ENCODE measurements at places on chromosomes 16 and 17.

DNA sequence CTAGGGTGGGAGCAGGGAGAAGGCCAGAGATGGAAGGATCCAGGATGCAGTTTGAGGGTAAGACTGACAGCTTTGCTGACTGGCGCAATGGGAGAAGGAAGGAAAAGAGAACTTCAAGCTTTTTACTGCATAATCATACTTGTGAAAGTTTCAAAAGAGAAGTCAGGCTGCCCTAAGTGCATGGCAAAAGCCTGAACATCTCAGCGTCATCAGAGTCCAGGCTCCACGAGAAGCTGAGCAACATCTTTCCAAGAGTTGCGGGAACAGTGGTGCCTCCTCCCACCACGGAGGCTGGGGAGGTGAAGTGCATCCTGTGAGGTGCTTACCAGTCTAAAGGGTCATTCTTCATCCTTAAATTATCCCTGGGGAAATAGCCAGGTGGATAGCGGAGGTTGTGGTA is 26.9 kb upstream of the SLC38A8 start:
- no peak for DNase-seq

DNA sequence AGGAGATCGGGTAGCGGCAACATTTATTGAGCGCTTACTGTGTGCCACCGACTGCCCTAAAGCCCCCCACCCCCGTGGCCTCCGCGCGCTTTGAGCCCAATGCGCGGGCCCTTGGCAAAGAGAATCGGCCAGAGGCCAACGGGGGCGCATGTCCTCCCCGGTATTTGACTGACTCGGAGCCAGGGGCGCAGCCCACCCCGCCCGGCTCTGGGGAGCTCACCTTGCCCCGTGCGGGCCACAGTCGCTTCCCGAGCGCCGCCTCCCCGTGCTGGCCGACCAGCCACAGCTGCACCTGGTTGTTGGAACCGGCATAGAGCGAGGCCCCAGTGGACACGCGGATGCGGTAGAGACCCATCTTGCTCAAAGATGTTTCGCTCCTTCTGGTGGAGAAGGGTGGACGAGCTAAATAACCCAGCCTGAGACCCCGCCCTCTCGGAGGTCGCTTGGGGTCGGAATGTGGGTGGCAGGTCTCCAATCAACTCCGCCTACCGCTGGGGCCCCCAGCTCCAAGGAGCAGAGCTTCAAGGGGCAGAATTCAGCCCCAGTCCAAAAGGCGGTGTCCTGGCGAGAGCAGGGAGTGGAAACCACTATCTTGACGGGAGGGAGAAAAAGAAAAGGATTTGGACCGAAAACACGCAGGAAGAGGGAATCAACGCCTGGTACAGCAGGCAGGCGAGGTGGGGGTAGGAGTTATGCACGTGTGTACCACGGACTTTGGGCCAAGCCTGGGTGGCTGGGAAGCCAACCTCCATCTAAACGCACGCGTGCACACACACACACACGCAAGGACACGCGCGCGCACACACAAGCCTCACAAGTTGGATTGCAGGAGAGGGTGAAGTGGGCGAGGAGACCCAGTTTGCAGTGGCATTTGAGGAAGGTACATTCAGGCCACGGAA is at the start of gene ALOX15:
TSS of gene ALOX15 (minus strand) at position 382 of the 899 bp plus-strand sequence. CDS start at position 355, 27 bp downstream.
- no peak for DNase-seq

DNA sequence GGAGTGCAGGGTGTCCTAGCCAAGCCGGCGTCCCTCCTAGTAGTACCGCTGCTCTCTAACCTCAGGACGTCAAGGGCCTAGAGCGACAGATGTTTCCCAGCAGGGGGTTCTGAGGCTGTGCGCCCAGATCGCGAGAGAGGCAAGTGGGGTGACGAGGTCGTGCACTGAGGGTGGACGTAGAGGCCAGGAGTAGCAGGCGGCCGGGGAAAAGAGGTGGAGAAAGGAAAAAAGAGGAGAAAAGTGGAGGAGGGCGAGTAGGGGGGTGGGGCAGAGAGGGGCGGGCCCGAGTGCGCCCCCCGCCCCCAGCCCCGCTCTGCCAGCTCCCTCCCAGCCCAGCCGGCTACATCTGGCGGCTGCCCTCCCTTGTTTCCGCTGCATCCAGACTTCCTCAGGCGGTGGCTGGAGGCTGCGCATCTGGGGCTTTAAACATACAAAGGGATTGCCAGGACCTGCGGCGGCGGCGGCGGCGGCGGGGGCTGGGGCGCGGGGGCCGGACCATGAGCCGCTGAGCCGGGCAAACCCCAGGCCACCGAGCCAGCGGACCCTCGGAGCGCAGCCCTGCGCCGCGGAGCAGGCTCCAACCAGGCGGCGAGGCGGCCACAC is at the start of gene MMP2:
TSS of gene MMP2 (plus strand) at position 372 of the 603 bp plus-strand sequence. CDS start 282 bp downstream, outside the sequence.
- DNase-seq: no peak

DNA sequence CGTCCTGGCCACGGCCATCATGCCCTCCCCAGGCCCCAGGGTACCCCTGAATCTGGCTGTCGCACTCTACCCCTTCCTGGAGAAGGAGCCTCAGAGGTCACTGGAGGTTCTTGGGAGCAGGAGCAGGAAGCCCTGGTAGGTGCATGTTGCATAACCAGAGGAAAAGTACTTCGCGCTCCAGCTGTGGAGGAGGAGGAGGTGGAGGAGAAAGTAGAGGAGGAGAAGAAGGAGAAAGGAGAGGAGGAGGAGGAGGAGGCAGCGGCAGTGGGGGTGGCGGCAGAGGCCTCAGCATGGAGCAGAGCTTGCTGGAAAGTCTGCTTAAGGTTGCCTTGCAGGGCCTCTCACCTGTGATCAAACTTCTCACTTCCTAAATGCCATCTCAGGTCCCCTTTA is 61.8 kb downstream of the BAIAP2 start:
- no peak for DNase-seq

- DNase-seq: peak; percentile 40
Observed at GRCh38 chr17:75516619-75517296, 430 bp downstream of the TSEN54 start.

DNA sequence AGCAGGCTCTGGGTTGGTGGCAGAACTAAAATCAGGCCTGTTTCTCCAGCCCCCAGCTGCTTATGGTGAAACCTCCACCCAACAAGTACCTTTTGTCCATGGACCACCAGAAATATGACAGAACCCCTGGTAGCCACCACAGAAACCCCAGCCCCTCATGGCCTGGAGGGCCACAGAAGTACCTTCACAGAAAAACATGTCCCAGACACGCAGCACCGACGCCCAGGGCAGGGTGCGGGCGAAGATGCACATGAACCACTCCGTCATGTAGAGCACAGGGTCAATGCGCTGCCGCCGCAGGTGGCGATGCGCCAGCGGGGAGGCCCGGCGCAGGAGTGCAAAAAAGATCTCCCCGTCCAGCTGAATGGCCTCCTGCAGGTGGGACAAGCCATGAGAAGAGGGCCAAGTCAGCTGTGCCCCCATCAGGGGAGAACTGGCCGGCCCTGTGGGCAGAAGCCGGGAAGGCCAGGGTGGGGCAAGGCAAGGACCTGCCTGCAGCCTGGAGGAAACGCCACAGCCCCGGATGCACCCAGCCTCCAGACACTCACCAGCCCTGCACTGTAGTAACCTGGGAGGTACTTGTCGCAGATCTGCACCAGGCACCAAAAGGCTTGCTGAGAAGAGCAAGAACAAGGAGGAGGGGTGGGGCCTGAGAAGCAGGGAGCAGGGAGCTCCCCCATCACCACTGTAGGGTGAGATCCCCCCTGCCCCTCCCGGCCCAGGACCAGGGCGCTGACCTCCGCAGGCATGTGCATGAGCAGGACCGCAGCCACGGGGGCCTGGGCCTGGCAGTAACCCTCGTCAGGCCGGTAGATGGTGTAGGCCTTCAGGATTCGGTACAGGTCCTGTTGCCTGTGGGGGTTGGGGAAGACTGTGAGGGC is 4.1 kb upstream of the CD2BP2 start:
- DNase-seq: no peak

GRCh38 chr17:44076716-44077594 is 6.4 kb downstream of the G6PC3 start:
- DNase-seq: no peak

- DNase-seq: no peak
Observed at GRCh38 chr16:84941921-84942320, 69.4 kb downstream of the ZDHHC7 start.

DNA sequence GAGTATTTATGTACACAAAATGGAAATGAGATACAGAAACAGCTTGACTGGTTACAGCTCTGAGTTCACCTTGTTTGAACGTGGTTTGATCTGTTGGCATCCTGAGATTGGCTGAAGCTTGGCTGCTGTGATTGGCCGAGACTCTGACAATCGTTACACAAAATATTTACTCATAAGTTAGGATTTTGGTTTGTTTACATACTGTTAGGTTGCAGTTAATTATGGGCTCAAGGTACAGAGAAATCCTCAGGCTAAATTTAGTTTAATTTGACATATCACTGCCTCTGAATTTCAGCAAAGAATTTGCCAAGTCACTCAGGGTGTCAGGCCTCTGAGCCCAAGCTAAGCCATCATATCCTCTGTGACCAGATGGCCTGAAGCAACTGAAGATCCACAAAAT is 227.3 kb downstream of the COPRS start:
- DNase-seq: no peak

DNA sequence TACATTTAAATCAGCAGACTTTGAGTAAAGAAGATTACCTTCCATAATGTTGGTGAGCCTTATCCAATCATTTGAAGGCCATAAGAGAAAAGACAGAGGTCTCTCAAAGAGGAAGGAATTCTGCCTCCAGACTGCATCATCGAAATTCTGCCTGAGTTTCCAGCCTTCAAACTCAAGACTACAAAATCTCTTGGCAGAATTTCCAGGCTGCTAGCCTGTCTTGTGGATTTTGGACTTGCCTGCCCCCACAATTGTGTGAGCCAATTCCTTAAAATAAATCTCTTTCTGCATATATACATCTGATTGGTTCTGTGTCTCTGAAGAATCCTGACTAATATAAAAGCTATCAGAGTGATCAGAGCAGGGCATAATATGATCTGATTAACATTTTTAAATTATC is 216.6 kb upstream of the CPHXL start:
- no peak for DNase-seq

DNA sequence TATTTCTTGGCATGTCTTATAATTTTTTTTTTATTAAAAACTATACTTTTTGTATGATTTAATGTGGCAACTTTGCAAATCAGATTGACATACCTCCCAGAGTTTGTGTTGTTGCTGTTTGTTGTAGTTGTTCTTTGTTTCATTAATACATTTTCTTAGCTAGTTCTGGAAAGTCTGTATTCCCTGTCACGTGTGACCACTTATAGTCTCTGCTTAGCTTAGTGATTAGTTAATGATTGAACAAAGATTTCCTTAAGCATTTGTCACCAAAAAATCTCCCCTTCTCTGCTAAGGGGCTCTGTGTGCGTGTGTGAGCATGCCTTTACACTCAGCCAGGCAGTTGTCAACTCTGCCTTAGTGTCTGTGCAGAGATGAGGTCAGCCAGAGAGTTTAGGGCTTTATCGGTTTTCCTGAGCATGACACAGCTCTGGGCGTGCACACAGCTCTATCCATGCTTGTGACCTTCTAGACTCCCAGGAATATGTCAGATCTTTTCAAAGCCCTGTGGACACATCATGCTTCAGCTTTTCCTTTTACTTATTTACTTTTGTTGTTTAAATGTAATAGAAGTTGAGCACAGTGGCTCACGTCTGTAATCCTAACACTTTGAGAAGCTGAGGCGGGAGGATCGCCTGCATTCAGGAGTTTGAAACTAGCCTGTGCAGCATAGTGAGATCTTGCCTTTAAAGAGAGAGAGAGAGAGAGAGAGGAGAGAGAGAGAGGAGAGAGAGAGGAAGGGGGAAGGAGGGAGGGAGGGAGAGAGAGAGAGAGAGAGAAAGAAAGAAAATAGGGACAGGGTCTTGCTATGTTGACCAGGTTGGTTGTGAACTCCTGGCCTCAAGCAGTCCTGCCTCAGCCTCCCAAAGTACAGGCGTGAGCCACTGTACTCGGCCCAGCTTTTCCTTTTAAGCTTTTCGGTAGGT is 21.9 kb downstream of the DNAI2 start:
- no peak for DNase-seq

- DNase-seq: no peak
Observed at GRCh38 chr17:41538565-41538991, 10.5 kb upstream of the KRT19 start.

- DNase-seq: no peak
Observed at GRCh38 chr16:59878479-59878878, 1144.4 kb upstream of the GOT2 start.

DNA sequence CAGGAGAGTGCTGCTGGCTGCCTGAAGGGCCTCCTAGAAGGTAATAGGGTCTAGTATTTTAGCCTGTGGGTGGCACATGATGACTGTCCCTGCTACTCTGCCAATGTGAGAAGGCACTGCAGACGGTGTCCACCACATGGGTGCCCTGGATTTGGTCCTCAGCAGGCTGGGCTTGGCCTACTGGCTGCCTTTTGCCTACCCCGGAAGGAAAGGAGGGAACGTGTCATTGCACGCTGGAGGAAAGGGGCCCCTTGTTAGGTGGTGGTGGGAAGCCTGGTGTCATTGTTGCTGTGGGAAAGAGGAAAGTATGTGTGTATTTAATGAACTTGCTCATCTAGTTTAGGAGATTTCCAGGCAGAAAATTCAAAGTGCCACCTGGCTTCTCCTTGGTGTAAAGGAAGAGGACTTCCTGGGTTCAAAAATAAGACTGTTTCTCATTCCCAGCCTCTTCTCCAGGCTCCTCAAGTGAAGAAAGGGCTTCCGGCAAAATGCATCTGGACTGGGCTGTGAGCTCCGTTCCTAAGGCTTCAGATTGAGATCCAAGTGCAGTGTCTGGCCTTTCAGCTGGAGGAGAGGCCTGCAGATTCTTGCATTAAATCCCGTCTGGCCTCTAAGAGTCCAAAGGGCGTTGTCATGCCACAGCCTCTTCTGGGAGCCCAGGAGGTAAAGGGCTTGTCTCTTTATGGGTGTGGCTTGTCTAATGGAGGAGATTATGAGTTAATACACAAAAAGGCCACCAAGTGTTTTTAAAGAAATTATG is 55.1 kb downstream of the RPTOR start:
- no peak for DNase-seq

DNA sequence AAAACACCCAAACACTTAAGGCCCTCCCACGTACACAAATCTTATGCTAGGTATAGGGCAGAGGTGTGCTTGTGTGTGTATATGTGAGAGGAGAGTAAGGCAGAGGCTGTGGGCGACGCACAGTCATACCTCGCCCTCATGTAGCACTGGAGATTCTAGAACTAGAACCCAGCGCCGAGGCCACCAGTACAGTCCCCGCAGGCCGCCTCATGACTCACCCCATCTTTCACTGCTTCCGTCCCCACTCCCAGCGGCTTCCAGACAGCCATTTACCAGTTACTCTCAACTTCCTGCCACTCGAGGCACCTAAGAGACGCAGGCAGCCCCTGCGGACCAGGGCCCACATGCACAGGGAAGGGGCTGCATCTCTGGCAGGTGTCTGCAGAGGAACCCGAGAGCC is 23.2 kb upstream of the CYTH1 start:
- peak; percentile 57 for DNase-seq

DNA sequence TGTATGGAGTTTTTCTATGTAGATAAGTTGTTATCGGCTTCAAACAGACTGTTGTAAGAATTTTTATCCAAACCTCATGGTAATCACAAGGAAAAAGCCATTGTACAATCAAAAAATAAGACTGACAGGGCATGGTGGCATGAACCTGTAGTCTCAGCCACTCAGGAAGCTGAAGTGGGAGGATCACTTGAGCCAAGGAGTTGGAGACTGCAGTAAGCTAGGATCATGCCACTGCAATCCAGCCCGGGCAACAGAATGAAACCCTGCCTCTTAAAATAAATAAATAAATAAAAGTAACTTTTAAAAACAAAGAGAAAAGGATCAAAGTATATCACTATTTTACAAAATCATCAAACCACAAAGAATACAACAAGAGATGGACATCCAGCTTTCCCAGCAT is 14.4 kb downstream of the OR1A1 start:
- DNase-seq: no peak

- DNase-seq: no peak
Observed at GRCh38 chr16:79638386-79638785, 37.8 kb upstream of the MAF start.

GRCh38 chr16:58449306-58449705 is 50.6 kb upstream of the NDRG4 start:
- DNase-seq: no peak
